ENCODE measurements at places on chromosomes 11 and 22. TPM values are rescaled to one million over a fixed set of nuclear protein-coding genes. Genes with fewer than 3 reads are reported as not detected.

Gene LRRN4CL
- polyA plus RNA-seq, result 15.2 TPM

DNA sequence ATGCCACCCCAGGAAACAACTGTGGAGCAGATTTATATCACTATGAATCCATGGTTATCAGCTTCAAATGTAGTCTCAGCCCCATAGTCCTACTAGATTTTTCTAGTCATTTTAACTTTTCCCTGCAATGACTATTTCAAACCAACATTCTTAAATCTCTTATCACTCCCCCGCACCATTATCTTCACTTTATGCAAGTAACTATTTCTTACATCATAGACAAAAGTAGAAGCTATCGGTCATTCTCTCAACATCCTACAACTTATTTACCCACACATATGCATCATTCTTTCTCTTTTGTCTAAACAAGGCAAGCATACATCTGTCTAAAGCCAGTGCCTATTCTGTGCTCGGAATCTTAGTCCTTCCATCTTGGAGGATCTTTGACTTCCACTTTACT, 4.4 kb downstream of the TIMM10B start:
- no peak for DNase-seq

- DNase-seq, result no peak
These were observed 935.4 kb downstream of the TBC1D22A start for GRCh38 chr22:47697861-47698260.

Gene CNTN5
- polyA plus RNA-seq, result 7.1 TPM

- no peak for DNase-seq
These were observed 10.5 kb downstream of the HEPHL1 start for GRCh38 chr11:94031625-94032024.

Gene TBC1D10A
- polyA plus RNA-seq, result not detected

Gene WNT7B
- 0.04 TPM for polyA plus RNA-seq

All from muscle of arm (tissue), 14 donors.